NCI-H524 (cell line): ENCODE measurements at places on chromosomes 4 and X.

DNA sequence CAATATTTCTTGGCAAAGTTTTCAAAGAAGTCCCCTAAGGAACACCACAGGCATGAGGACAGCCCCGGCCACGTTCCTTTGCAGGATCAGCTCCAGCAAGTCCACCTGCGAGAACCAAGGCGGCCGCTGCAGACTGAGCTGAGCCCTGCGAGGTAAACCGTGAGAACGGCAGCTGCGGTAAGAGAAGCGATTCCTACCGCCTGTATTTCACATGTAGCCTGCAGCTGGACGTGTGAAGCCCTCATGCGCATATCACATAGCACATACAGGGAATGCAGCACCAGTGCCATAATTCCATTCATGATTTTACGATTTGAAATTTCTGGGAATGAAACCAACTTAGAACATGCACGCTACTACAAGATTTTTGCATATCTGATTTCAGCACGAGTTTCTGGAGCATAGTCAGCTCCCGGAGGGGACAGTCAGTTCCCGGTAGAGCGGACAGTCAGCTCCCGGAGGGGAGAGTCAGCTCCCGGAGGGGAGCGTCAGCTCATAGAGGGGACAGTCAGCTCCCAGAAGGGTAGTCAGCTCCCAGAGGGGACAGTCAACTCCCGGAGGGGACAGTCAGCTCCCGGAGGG lies 41.7 kb downstream of the FGFRL1 start:
- peak; percentile 19 for DNase-seq

- peak; percentile 40 for DNase-seq
Observed at GRCh38 chr4:7539659-7540058, 104.9 kb upstream of the PSAPL1 start.

- peak; percentile 19 for DNase-seq
Observed at GRCh38 chr4:89657931-89658700, 178.8 kb downstream of the SNCA start.

GRCh38 chr4:84683064-84683850 lies 100.3 kb downstream of the CDS1 start:
- no peak for DNase-seq

GRCh38 chr4:108512615-108513505 lies 107.5 kb upstream of the RPL34 start:
- DNase-seq, result no peak

GRCh38 chr4:73583666-73584065 lies 36.6 kb downstream of the RASSF6 start:
- no peak for DNase-seq

DNA sequence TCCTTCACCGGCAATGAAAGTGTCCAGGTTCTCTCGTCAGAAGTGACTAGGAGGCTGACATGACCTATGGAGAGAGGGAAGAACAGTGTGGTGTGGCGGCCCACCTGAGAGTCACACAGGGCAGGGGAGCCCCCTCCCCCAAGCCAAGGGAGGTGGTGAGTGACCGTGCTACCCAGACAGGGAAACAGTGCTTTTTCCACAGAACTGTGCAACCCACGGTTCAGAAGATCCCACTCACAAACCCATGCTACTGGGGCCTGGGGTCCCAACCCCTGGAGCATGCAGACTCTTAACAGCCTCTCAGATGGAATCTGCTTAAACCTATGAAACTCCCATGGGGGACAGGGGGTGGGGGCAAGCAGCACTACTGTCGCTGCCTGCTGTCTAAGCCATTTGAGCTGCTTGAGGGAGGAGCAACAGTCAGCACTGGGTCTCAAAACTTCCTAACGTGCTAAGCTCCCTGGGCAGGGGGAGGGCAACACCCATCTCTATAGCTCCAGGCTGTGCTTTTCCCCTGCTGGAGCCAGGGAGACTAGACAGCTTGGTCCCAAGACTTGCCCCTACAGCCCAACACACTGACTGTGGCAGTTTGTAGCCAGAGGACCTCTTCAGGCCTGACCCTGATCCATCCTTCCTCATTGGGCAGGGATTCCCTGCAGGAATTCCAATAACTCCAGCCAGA lies 850.4 kb upstream of the AADAT start:
- DNase-seq, result peak; percentile 4

DNA sequence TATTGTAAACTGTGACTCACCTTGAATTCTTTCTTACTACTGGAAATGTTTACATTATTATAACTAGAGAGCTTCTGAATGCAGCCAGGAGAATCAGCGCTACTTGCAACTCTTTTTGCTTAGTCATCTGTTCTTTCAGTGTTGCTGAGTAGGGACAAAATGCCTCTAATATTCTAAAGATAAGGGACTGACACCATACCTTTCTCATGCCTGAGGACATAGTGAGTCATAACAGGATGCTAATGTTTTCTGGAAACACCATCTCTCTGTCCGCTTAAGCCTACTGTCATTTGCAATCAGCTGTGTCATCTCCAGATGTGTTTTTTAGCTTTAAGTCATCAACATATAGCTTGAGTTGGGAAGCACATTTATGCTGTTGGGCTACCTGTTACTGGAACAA lies 108.3 kb downstream of the QRFPR start:
- DNase-seq, result no peak

DNA sequence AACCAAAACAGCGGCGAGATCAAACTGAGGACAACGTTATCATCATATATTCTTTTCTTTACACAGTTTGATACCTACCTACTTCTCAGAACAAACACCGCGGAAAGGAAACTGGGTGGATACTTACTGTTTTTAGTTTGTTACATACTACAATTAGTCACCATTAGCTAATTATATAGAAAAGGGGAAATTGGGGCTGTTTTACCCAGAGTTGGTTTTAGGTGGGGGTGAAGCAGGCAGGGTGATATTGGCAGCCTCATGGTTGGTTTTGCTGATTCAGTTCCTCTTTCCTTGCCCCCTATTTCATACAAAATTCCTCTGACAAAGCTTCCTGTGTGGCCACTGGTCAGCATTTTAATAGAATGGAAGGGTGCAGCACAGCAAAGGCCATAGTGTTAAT lies 77.8 kb downstream of the SORBS2 start:
- DNase-seq, result no peak

DNA sequence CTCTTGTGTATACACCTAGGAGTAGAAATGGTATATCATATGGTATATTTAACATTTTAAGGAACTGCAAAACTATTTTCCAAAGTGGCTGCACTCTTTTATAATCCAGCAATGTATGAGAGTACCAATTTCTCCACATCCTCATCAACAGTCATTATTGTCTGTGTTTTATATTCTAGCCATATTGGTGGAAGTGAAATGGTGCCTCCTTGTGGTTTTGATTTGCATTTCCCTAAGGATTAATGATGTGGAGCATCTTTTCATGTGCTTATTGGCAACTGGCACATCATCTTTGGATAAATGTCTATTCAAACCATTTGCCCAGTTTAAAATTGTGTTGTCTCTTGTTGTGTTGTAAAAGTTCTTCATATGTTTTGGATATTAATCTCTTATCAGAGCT lies 9.6 kb downstream of the BMP15 start:
- peak; percentile 0 for DNase-seq

DNA sequence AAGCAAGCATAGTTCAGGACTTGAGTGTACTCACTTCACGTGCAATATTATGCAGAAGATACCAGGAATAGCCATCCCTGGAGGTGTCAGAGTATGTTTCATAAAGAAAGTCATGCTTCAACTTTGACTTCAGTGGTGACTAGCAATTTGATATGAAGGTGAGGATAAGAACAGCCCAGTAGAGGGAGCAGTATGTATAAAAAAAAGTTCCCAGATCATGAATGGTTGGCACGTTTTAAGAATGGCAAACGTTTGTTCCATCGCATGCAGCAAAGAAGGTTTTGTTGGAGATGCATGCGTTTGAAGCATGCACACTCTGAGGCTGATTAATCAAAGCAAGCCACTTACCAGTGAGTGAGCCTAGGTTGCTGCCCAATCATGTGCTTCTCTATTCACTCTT lies 33.5 kb upstream of the SLITRK4 start:
- peak; percentile 28 for DNase-seq

- no peak for DNase-seq
Observed at GRCh38 chrX:3299636-3300035, 46.8 kb downstream of the MXRA5 start.

DNA sequence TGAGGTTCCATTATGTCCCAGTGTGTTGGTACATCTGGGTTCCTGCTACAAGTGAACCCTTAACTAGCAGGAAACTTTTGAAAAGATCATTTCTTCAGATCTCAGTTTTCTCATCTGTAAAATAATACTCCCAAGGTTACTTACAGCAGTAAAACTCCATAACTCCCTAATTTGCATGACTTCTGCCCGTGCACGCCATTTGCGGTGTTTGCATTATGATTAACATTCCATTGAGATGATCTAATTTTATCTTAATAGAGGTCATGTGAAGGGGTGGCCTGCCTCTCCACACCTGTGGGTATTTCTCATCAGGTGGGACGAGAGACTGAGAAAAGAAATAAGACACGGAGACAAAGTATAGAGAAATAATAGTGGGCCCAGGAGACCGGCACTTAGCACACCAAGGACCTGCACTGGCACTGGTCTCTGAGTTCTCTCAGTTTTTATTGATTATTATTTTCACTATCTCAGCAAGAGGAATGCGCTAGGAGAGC lies 219.8 kb downstream of the TLL1 start:
- DNase-seq, result no peak

DNA sequence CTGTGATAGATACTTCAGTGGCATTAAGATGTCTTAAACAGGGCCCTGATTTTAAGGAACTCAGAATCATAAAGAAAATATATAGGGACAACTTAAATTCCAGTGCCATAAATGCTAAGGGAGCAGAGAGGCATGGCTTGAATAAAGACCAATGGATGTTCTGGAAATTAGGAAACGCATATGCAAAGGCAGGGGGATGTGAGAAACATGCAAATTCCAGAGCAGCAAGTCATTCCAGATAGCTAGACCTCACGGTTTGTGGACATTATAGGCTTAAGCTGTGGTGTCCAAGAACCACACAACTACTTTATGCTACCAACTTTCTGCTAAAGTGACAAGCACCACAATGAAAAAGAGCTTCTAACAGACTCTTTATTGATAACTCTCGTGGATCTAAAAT lies 132.6 kb upstream of the ANK2 start:
- no peak for DNase-seq

DNA sequence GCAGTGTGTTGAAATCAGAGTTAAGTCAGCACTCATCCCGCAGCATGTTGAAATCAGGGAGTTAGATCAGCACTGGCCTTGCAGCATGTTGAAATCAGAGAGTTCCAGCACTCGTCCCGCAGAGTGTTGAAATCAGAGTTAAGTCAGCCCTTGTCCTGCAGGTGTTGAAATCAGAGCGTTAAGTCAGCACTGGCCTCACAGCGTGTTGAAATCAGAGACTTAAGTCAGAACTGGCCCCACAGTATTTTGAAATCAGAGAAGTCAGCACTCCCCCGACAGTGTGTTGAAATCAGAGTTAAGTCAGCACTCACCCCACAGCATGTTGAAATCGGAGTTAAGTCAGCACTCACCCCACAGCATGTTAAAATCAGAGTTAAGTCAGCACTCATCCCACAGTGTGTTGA lies 10.9 kb upstream of the UVSSA start:
- no peak for DNase-seq

DNA sequence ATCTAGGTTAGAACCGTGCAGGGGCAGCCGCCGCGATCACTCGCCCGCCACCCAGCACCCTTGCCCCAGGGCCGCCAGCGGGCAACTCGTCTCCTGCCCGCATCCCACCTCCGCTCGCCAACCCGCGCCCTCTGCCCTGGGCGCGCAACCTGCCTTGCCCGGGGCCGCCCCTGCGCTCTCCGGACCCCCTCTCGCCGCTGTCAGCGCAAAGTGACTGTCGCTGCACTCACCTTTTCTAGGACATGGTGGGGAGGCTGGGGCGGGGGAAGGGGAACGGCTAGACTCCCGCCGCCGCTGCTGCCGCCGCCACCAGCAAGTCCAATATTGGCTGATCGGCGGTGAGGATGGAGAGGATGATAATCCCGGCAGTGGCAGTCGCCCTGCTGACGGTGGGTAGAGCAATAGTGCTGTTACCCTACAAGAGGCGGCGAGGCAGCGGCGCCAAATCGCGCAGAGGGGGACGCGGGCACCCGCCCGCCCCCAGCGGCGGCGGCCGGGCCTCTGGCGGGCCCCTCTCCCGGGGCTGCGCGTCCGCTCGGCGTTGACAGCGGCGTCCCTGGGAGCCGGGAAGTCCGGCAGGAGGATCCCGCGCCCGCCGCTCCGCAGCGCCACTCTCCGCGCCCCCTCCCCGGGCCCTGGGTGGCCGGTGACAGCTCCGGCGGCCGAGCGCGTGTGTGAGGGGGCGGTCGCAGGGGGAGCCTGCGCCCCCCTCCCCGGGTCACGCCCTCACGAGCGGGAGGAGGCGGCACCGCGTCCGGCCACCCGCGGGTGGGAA lies 2.3 kb upstream of the NR3C2 start:
- DNase-seq, result no peak

DNA sequence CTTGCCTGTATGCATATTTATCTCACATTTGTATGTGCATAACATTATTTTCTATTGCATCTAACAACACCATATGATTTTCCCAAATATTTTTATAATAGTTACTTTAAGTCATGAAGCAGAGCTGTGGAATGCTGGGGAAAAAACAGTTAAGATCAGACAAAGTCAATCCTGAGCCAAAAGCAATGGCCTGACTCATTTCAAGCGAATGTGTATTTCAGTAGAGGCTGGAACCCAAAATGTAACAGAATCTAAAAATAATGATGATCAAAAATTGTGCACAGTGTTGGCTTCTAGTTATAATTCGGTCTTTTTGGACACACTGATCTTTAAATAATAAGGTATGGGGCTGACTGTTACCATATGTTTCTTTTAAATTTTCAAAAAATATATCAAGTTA lies 516.2 kb upstream of the ADGRL3 start:
- no peak for DNase-seq

DNA sequence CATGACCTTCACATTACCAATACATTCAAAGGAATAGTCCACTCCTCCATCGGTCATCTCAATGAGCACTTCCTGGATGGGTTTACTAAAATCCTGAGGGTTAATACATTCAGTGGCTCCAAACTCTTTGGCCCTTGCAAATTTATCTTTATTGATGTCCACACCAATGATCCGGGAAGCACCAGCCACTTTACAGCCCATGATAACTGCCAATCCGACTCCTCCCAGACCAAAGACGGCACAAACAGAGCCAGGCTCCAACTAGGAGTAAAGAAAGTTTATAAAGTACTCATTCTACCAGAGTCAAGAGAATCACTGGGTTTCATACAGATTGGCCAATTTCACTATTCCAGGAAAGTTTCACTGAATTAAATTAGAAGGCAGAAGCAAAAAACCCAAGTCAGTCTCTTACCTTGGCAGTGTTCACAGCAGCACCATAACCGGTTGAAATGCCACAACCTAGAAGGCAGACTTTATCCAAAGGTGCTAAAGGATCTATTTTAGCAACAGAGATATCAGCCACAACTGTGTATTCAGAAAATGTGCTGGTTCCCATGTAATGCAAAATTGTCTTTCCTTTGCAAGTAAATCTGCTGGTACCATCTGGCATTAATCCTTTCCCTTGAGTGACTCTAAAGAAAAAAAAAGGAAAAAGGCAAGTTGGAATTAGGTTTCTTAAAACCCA lies 12.2 kb downstream of the ADH5 start:
- peak; percentile 41 for DNase-seq
